ENCODE measurements at places on chromosomes 6 and 20.
A peak's percentile ranks its signal among the peaks of the same experiment; 100 is the strongest.

GRCh38 chr20:50522053-50522674 is 12.0 kb downstream of the PTPN1 start:
- no peak for DNase-seq
- H3K27me3 ChIP-seq = no peaks in the 10 kb centered on the region
- peaks cover 8% of the 10 kb centered on the region for H3K36me3 ChIP-seq
- peaks cover 63% of the 10 kb centered on the region for H3K4me1 ChIP-seq
- peak overlapping the region; percentile 13 for H3K27ac ChIP-seq
- H3K4me3 ChIP-seq = no peak overlapping the region

GRCh38 chr6:167956983-167957492 is 40.4 kb upstream of the KIF25 start:
- no peak for DNase-seq
- no peaks in the 10 kb centered on the region for H3K27me3 ChIP-seq
- peak overlapping the region; percentile 24 for H3K27ac ChIP-seq
- no peaks in the 10 kb centered on the region for H3K4me1 ChIP-seq

DNA sequence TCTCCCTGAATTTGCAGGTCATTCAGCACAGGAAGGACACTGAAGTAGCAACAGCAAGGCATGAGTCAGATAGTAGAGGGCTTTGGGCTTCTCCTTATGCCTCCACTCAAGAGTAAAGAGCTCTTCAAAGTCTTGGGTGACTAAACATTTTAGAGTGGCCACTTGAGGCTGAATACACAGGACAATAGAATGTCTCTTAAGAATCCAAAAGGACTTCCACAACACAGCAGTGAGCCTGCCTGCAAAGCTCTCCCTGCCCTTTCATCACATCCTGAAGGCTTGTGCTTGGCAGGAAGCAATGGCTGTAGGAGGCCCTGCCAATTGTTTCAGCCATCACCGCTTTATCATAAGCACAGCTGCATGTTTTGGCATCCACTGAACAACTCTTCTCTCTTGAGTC is 36.8 kb downstream of the FOXQ1 start:
- DNase-seq = no peak
- H3K27me3 ChIP-seq = peaks cover 89% of the 10 kb centered on the region
- no peaks in the 10 kb centered on the region for H3K36me3 ChIP-seq
- no peak overlapping the region for H3K27ac ChIP-seq
- H3K4me1 ChIP-seq = no peaks in the 10 kb centered on the region

DNA sequence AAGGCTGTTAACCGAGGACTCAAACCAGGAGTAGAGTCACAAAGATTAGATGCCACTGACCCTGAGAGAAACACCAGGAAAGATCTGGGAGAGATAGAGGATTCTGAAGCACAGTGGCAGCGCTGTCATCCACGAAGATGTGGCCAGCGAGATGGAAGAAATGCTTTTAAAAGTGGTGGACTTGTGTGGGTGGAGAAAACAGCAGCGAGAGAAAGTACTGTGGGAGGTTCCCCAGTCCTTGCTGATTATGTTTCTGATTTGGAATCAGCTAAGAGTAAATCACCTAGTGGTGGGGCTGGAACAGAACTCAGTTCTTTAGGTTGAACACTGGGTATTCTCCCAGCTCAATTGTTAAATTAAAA is 435 bp upstream of the ZNF322 start:
- DNase-seq = no peak
- peak overlapping the region; percentile 26 for H3K27ac ChIP-seq
- peaks cover 36% of the 10 kb centered on the region for H3K27me3 ChIP-seq
- H3K4me3 ChIP-seq = peak overlapping the region; percentile 85
- H3K36me3 ChIP-seq = peaks cover 1% of the 10 kb centered on the region
- H3K4me1 ChIP-seq = peaks cover 34% of the 10 kb centered on the region

DNA sequence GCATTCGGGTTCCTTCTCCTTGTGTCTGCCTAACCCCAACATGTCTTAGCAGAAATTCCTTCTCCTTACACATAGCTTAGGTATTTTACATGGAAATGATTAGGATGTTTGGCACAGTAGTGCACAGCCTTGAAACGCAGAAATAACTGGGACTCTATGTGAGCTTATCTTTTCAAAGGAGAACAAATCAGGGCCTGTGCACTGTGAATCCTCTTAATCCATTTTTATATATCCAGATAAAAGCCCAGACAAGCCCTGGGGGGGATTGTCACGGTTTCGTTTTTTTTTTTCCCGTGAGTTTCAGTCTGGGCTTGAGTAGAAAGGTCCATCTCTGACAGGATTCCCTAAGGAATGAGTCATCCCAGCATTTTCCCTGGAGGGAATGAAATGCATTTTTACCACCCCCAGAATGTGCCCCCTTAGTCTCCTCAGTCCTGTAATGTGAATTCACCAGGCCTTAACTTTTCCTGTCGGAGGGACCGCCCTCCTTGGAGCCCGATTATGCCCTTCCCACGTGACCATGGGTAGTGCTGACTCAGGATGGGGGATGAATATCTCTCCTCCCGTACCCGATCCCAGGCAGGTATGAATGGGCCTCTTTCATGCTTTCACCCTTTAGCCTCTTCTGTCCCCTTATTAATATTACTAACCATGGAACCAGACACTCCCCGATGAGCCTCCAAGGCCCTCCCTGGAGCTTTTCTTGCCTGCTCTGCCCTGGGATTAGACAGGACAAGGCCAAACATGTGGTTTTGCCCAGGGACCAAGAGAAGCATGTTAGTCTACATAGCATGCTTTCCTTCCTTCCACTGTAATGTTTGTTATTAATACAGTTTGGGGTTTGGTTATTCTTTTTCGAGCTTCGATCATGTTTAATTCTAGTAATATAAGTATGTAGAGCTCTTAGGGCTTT is 23.9 kb upstream of the NAA20 start:
- H3K36me3 ChIP-seq = no peaks in the 10 kb centered on the region
- no peak overlapping the region for H3K27ac ChIP-seq
- no peaks in the 10 kb centered on the region for H3K4me1 ChIP-seq
- no peak for DNase-seq
- H3K27me3 ChIP-seq = peaks cover 35% of the 10 kb centered on the region
- H3K4me3 ChIP-seq = no peak overlapping the region

GRCh38 chr20:34595377-34596184 is 37.1 kb downstream of the MAP1LC3A start:
- no peaks in the 10 kb centered on the region for H3K4me1 ChIP-seq
- no peaks in the 10 kb centered on the region for H3K27me3 ChIP-seq
- no peaks in the 10 kb centered on the region for H3K36me3 ChIP-seq
- H3K27ac ChIP-seq = no peak overlapping the region
- no peak for DNase-seq

GRCh38 chr6:155436981-155437749 is 18.5 kb downstream of the NOX3 start:
- no peaks in the 10 kb centered on the region for H3K4me1 ChIP-seq
- H3K27ac ChIP-seq = no peak overlapping the region
- DNase-seq = no peak
- peaks cover 38% of the 10 kb centered on the region for H3K27me3 ChIP-seq
- H3K36me3 ChIP-seq = no peaks in the 10 kb centered on the region

GRCh38 chr20:3995749-3996320 is 19.5 kb downstream of the RNF24 start:
- peaks cover 25% of the 10 kb centered on the region for H3K4me1 ChIP-seq
- no peak for DNase-seq
- H3K27ac ChIP-seq = no peak overlapping the region

GRCh38 chr6:146865756-146866379 is 267.1 kb downstream of the ADGB start:
- peaks cover 25% of the 10 kb centered on the region for H3K27me3 ChIP-seq
- no peak overlapping the region for H3K4me3 ChIP-seq
- no peaks in the 10 kb centered on the region for H3K4me1 ChIP-seq
- no peak for DNase-seq
- peaks cover 2% of the 10 kb centered on the region for H3K36me3 ChIP-seq

DNA sequence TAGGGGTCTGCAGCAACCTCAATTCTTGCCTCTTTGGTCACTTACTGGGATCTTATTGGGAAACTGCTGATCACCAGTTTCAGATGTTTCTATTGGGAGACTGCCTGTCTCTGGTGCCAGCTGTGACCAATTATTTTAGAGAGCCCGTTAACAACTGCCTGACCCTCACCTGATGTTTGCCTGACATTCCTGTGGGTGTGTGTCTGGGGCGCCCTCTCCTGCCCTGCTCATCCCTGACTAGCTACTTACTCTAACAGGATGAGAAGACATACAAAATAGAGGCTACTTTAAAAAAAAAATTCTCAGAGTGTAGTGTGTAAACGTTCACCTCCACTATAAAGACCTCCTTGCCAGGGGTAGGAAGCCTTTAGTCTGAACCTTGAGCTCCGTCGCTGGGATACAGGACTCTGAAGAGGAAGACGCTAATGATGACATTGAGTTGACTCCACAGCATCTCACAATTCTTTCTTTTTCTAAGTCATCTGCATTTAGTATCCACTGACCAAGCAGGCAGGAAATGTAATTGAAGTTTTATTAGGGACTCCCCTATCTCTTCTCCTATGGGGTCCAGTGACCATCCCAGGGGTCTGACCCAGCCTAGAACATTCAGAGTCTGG is 54.6 kb upstream of the DDR1 start:
- H3K27me3 ChIP-seq = no peaks in the 10 kb centered on the region
- peak overlapping the region; percentile 81 for H3K4me3 ChIP-seq
- H3K36me3 ChIP-seq = no peaks in the 10 kb centered on the region
- peak overlapping the region; percentile 73 for H3K27ac ChIP-seq
- no peak for DNase-seq
- peaks cover 43% of the 10 kb centered on the region for H3K4me1 ChIP-seq

- DNase-seq = no peak
- H3K4me3 ChIP-seq = no peak overlapping the region
- H3K36me3 ChIP-seq = no peaks in the 10 kb centered on the region
- peaks cover 6% of the 10 kb centered on the region for H3K27me3 ChIP-seq
- H3K27ac ChIP-seq = no peak overlapping the region
Measured at GRCh38 chr6:108732091-108732870, 115.9 kb upstream of the ARMC2 start.

DNA sequence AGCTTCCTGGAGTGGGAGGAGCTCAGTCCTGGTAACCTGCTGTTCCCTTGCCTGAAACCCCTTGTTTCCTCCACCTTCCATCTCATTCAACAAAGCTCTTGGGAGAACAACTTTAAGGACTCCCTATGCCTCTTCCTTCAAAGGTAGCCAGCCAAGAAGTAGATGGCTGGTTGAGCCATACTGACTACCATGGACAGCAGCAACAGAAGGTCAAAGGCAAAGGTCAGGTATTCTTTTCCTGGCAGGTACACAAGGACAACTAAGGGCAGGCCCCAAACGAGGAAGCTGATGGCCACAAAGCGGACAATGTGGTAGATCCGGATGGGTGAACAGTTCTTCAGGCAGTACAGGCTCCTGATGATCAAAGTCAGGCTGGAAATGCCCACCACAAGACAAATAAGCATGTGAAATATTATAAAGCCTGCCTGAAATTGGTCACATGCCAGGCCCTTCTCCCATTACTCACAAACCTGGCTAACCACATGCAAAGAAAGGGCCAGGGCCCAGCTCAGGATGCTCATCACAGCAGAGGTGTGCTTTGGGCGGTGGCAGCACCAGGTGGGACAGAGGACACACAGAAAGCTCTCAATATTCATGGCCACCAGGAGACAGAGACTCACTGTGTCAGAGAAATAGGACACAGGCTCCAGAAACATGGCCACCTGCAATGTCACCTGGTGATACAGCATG is 21.7 kb downstream of the UBD start:
- H3K27ac ChIP-seq = no peak overlapping the region
- H3K36me3 ChIP-seq = no peaks in the 10 kb centered on the region
- no peak for DNase-seq
- H3K4me1 ChIP-seq = no peaks in the 10 kb centered on the region
- H3K27me3 ChIP-seq = peaks cover 47% of the 10 kb centered on the region

- H3K4me3 ChIP-seq = peak overlapping the region; percentile 84
- peaks cover 9% of the 10 kb centered on the region for H3K4me1 ChIP-seq
- peaks cover 22% of the 10 kb centered on the region for H3K27me3 ChIP-seq
- no peak for DNase-seq
- H3K27ac ChIP-seq = peak overlapping the region; percentile 71
Measured at GRCh38 chr6:166861961-166862286, 94.4 kb downstream of the RNASET2 start.

DNA sequence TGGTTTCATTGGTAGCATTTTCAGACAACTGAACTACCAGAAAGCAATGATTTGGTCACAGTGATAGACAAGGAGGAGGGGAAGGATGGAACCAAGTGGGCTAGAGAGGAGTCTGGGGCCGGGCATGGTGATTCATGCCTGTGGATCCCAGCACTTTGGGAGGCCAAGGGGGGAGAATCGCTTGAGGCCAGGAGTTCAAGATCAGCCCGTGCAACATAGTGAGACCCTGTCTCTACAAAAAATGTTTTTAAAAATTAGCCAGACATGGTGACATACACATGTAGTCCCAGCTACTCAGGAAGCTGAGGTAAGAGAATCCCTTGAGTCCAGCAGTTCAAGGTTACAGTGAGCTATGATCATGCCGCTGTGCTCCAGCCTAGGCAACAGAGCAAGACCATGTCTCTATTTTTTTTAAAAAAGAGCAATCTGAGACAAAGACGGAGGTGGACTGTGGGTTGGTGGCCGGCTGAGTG is 70.6 kb downstream of the SYCP2L start:
- peaks cover 45% of the 10 kb centered on the region for H3K27me3 ChIP-seq
- H3K36me3 ChIP-seq = peaks cover 3% of the 10 kb centered on the region
- no peaks in the 10 kb centered on the region for H3K4me1 ChIP-seq
- DNase-seq = no peak
- no peak overlapping the region for H3K4me3 ChIP-seq
- H3K27ac ChIP-seq = no peak overlapping the region

GRCh38 chr6:89400912-89401399 is 11.1 kb downstream of the RRAGD start:
- H3K27ac ChIP-seq = no peak overlapping the region
- H3K27me3 ChIP-seq = peaks cover 26% of the 10 kb centered on the region
- no peak for DNase-seq
- no peaks in the 10 kb centered on the region for H3K36me3 ChIP-seq
- H3K4me3 ChIP-seq = no peak overlapping the region
- H3K4me1 ChIP-seq = no peaks in the 10 kb centered on the region

- H3K36me3 ChIP-seq = peaks cover 8% of the 10 kb centered on the region
- peak overlapping the region; percentile 64 for H3K4me3 ChIP-seq
- H3K4me1 ChIP-seq = peaks cover 20% of the 10 kb centered on the region
- H3K27ac ChIP-seq = no peak overlapping the region
Measured at GRCh38 chr6:99603421-99604165, 3.0 kb upstream of the PRDM13 start.
